Stimulated activated CD4-positive, alpha-beta T cell treated with anti-CD3 and anti-CD28 coated beads, Interleukin-1b, Interleukin-23, amount 100 ng/mL, for 48 hours (primary cell): ENCODE measurements at places on chromosomes 4 and X.
A peak's percentile ranks its signal among the peaks of the same experiment; 100 is the strongest.

DNA sequence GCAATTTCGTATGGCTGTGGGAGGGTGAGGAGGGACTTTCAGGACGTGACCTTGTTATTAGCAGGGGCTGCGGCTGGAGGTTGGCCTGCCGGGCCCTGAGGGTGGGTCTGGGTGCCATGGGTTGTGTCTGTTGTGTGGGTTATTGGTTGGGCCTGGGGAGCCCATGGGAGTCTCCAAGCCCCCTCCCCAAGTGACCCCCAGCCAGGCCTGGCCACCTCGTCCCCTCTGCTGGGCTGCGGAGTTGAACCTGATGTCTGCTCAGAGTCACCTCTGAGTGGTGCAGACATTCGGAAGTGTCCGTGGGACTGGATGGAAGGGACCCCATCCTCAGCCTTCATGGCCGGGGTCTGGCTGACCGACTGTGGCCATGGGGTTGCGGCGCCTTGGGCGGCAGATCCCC lies 67.7 kb downstream of the TRMT44 start:
- no peak for DNase-seq

DNA sequence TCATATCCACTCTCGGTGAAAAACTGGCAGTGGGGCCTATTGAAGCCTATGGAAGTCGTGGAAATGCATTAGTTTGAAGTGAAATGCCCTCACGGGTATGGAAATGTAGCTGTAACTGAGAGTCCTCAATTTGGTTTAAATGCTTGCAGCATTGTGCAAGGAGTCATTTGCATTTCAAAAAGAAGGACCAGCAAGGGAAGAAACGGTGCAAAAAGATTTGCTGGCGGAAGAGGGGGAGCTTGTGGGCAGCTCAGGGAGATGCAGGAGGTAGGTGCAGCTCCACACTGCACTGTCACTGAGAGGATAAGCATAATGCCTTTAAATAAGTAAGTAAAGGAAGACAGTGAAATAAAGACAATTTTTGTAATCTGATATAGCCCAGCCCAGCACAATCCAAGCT lies 400.4 kb upstream of the DIPK2B start:
- DNase-seq, result no peak

DNA sequence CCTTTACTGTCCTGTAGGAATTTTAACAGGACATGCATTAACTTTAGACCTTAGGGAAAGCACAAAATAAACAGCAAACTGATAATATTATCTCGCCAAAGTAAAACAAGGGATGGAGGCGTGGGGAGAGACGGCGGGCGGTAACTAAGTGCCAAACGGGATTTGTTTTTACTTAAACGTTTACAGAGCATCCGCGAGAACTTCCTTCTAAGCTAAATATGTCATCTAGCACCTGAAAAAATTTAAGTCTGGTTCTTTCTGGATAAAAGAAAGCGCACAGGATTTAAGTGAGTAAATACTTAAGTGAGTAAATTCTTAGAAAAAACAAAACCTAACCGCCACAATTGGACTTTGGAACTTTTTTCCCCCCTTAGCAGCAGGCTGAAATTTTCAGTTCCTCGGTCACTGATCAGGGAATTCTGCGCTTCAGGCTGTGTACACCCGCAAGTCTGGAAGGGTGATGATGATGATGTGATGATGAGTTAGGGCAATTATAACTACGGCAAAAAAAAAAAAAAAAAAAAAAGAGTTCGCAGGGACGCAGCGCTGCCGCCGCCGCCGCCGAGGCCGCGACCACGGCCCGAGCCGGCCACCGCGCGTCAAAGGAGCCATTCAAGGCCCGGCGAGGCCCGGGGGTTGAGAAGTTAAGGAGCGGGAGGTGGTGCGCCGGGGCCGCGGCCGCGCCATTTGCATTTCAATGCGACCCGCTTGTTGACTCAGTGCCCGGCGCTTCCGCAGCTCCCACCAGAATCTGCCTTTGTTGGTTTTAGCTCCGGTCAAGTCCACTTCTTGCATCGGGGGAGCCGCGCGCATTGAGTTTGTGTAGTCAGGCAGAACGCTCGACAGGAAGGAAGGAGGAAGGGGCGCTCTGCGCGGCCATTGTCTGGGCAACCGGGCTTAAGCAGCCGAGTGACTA lies 108.8 kb downstream of the SPRY1 start:
- DNase-seq, result no peak

GRCh38 chr4:187929024-187929423 lies 66.5 kb upstream of the ZFP42 start:
- DNase-seq, result no peak

DNA sequence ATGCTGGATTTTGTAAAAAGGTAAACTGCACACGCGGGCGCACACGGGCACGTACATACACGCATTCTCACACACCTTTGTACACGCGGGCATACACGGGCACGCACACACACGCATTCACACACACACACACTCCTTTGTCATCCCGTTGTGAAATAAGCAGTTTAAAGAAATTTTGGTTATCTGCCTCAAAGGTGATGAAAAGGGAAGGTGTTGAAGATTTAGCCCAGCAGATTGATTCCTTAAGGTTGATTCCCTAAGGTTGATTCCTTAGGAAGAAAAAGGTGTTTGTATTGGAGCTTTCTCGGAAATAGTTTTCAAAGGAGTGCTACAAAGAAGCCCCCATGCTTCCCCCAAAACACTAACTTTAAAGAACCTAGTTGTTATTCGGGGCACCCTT lies 693 bp downstream of the ATP10D start:
- no peak for DNase-seq

- no peak for DNase-seq
Measured at GRCh38 chr4:144666539-144667175, 20.7 kb downstream of the HHIP start.

DNA sequence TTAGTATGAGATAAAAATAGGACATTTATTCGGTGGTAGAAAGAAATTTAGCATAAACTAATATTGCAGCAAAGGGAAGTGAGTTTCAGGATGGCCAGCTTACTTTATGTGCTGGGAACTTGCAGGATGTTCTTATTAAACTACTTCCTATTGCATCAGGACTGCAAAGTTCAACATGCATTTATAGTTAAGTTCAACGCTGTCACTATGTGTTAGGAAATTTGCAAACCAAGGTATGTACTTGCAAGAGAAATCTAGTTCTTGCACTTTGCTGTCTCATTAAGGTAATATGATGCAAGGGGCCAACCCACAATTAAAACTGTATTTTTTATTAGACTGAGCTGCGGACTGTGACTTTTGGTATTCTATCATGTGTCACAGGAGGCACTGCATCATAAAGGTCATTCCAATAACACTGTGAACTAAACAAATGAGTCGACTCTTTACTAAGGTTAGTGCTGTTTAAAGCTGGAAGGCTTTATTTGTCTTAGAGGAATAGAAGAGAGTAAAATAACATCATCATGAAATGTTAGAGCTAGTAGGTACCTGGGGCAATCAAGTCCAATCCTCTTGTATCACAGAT lies 1525.7 kb upstream of the TENM3 start:
- no peak for DNase-seq

GRCh38 chrX:69424161-69424560 lies 80.0 kb upstream of the NALF2 start:
- no peak for DNase-seq

DNA sequence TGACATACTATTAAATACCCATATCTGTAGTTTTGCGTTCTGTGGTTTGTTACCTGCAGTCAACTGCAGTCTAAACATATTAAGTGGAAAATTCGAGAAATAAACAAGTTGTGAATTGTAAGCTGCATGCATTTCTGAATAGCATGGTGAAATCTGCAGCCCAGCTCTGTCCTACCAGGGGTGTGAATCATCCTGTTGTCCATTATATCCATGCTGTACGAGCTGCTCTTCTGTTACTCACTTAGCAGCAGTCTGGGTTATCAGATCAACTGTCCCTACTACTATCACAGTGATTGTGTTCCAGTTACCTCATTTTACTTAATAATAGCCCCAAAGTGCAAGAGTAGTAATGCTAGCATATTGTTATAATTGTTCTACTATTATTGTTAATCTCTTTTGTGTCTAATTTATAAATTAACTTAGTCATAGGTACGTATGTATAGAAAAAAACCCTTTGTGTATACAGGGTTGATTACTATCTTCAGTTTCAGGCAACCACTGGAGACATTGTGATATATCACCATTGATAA lies 173.7 kb upstream of the FAT4 start:
- no peak for DNase-seq

DNA sequence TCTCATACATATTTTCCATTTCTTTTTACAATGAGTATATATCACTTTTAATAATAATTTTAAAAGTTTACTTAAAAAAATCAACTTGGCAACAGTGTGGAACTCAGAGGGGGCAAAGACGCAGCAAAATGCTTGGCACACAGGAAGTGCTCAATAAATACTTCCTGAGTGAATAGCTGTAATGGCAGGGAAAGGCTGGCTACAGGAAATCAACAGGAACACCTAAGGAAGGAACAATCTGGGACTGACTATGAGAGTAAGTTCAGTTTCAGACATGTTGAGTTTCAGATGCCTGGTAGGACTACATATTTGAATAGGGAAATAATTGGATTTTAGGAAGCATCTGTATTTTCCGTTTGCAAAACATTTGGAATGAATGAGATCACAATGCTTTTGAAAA lies 137.6 kb downstream of the SCLT1 start:
- DNase-seq, result no peak

DNA sequence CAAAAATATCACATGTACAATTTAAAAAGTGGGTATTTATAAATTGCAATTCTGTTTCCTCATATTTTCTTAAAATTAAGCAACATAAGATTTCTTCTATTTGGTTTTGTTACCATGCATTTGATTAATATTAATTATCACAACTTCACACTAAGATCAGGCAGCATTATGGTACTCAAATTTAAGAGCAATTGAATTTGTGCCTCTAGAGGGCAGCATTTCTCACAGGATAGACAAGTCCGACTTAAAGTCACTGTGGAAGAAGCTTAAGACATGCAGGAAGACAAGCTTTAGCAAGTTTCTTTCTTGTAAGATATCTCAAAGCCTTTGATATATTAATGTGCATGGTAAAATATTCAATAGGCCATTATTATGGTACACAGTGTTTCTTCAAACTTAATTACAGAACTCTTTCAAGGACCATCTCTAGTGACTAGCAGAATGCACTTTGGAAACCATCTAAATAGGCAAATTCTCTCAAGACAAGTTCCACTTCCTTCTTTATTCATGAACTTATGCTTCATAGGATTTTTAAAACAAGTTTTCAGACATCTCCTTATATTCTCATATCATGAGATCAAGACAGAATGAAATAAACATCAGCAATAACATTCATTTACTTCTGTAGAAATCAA lies 35.0 kb downstream of the FBXW7 start:
- DNase-seq, result peak; percentile 25

GRCh38 chrX:13389501-13389900 lies 69.6 kb upstream of the ATXN3L start:
- no peak for DNase-seq
